ENCODE measurements at places on chromosomes 5 and 9.

- no peak for DNase-seq
Measured at GRCh38 chr5:54212331-54212730, 98.0 kb downstream of the ARL15 start.

DNA sequence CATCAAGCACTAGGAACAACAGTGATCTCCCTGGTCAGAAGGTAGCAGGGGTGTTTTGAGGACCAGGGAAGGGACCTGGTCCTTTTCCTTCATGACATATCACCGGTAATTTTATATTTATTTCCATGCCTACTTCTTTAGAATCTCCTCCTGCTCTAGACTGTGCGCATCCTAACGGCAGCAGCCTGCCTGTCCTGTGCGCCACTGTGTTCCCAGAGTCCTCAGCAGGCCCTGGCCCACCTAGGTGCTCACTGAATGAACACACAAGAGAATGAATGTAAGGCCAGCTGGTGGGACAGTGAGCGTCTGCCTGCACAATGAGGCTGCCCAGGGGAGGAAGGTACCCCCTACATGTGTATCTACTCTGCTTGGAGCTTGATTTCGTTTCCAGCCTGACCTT, 51.5 kb downstream of the C5orf15 start:
- DNase-seq = no peak

DNA sequence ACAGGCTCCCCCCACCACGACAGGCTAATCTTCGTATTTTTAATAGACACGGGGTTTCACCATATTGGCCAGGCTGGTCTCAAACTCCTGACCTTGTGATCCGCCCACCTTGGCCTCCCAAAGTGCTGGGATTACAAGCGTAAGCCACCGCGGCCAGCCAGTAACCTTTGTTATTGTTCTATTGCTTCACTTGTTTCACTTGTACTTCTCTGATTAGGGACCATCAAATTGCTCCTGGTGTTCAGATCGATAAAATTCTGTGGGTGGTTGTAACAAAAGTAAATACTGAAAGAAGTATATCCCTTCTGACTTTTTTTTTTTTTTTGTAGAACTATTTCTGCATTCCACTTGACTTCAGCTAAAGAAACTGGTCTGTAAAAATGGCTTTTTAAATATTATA, 445.5 kb upstream of the CDH10 start:
- no peak for DNase-seq

GRCh38 chr9:2179567-2179966, 164.4 kb downstream of the SMARCA2 start:
- DNase-seq = no peak

- DNase-seq = no peak
Measured at GRCh38 chr9:87519461-87519860, 21.8 kb downstream of the DAPK1 start.

GRCh38 chr5:149302641-149303040, 31.0 kb downstream of the AFAP1L1 start:
- no peak for DNase-seq

DNA sequence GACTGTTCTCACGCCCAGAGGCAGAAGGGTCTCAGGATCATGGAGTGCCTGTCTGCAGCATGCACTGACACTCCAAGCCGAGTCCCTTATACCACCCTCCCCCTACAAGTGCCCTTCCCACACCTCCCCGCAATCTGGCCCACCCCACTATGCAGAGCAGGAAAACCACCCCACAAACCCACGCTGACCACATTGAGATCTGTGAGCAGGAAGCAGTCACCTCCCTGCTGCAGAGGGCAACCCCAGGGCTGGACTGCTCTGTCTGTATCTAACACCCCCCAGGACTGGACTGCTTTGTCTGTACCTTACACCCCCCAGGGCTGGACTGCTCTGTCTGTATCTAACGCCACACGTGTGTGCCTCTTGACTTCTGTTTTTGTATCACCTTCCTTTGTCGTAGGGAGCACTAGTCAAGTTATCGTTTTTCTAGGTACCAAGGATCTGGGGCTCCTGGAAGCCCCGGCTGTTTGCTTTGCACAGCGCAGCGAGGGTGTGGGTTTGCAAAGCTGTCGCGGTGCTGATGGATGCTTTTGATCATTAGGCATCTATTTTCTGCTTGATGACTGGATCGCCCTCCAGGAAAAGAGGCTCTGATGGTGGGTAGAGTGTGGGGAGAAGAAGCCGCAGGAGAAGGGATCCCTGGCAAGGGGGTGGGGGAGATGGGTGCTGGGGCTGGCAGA, 21.5 kb downstream of the OLFM1 start:
- no peak for DNase-seq

GRCh38 chr5:3131161-3131560, 379.7 kb upstream of the IRX2 start:
- DNase-seq = no peak

Data from activated T-helper 1 cell treated with anti-CD3 and anti-CD28 coated beads, Interleukin-2, amount 50 U/mL, for 16 hours (primary cell).